ENCODE measurements at places on chromosomes 5 and 9.

- no peak for DNase-seq
These were observed 70.3 kb upstream of the RARS1 start for GRCh38 chr5:168415971-168416370.

- peak; percentile 62 for DNase-seq
These were observed 129.9 kb downstream of the RXRA start for GRCh38 chr9:134455934-134456755.

DNA sequence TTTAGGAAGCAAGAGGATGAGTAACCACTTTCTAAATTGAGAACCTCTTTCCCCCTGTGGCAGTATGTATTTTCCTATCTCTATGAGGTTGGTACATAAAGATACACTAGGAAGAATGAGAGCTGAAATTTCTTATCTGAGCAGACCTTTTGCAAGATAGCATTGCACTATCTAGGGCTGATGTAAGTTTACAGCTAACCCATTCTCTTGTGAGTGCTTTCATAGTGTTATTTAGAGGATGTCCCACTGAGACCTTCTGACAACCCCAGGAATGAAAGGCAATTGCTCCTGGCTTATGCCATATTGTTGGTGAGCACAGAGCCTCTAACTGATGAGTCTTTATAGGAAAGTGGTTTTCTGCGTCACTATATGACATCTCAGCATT, 1209.3 kb upstream of the CDH6 start:
- DNase-seq = no peak

DNA sequence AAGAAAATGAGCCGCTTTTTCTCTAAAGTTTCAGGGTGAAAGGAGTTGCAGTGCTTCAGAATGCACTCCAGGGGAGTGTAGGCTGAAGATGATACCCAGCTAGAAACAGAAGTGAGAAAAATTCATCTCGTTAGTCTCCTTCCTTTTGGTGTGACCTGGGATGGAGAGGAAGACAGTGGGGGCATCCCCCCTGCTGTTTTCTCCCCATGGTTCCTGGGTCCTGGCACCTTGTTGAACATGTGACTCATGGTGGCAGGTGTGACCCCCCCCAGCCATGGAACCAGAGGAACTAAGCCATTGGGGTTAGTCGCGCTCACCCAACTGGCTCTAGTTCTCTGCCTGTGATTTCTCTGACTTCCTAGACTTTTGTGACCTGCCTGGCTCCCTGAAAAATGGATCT, 424.6 kb downstream of the CSNK1G3 start:
- DNase-seq = no peak

- DNase-seq = no peak
These were observed 341.4 kb upstream of the ACTBL2 start for GRCh38 chr5:57824047-57824446.
